Stimulated activated CD8-positive, alpha-beta memory T cell treated with anti-CD3 and anti-CD28 coated beads, Interleukin-4, amount 100 ng/mL, for 1 hour (primary cell): ENCODE measurements at places on chromosomes 11 and 22.

- no peak for DNase-seq
These were observed 77.8 kb downstream of the BBOX1 start for GRCh38 chr11:27118371-27118770.

DNA sequence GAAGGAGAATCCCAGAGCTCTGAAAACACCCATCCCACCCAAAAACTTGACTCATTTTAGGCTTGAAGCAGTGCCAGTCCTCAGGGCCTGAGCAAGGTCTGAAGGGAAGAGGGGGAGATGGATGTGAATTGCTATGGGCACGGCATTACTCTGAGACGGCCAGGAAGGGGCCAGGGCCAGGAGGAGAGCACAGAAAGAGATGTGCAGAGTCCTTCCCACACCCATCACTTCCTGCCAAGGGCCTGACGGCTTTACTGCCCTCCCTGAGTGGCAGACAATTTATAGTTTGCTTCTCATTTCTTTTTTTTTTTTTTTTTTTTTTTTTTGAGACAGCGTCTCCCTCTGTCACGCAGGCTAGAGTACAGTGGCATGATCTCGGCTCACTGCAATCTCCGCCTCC, 22.5 kb downstream of the TAB1 start:
- DNase-seq: no peak

DNA sequence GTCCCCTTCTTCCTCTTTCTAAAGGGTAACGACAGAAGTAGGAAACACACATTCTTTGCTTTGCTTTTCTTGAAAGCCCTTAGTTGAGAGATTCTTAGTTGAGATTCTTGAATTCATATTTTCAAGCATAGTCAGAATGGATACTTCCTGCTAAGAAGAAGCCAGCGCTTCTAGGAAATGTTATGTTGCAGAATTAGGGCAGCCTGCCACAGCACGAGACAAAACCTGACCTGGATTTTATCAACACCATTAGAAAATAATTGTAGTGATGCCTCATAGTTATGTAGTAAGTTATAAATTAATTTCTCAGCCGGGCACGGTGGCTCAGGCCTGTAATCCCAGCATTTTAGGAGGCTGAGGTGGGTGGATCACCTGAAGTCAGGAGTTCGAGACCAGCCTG, 37.9 kb upstream of the NUP160 start:
- DNase-seq: no peak

DNA sequence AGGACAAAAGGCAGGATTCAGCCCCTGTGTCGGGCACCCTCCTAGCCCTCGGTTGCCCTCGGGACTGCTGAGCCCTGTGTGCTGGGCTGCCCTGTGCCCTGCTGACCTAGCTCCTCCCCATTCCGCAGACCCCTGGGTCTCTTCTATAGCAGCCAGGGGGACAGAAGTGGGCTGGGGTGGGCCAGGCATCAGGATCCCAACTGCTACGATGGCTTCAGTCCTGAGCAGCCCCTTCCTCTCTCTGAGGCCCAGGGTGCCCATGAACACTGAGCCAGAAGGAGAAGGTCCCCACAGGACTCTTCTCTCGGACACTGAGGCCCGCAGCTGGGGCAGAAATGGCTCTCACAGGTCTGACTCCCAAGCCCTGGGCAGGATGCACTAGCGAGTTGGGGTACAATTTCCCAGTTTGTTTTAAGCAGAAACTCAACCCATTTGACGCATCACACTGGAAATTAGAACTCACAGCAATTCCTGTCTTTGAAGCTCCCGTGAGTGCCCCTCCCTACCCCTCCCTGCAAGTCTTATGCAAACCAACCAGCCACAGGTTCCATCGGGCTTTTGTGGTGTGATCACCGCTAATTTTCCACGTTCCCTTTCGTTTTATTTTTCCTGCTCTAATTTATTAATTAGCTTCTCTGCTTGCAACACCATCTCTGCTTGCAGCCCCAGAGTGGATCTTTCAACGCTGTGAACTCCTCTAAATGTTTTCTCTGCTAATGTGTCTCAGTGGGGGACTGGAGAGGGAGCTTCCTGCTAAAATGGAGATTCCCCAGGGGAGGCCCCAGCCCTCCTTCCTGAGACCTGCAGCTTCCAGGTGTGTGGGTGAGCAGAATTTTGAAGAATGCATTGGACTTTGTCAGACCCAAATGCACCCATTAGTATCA, 56.7 kb downstream of the PHF21B start:
- no peak for DNase-seq

- no peak for DNase-seq
These were observed 69.1 kb upstream of the PARVG start for GRCh38 chr22:44111562-44112155.

- no peak for DNase-seq
These were observed 76.9 kb downstream of the MYO7A start for GRCh38 chr11:77204754-77205466.

DNA sequence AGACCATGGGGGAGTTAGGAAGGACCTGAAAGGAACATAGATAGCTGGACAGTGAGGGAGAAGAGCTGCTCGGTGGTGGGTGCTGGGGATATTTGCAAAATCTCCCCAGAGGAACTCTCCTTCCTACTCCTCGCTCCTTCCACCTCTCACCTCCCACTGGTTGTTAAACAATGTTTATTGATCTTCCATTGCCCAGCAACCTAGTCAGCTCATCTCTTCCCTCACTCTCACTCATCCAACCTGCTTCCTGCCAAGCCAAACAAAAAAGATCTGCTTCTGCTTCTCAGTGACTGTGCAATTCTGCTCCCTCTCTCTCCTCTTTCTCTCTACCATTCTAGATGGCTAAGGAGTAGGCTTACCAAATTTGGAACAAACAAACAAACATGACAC, 115.0 kb downstream of the SLC1A2 start:
- DNase-seq: no peak

DNA sequence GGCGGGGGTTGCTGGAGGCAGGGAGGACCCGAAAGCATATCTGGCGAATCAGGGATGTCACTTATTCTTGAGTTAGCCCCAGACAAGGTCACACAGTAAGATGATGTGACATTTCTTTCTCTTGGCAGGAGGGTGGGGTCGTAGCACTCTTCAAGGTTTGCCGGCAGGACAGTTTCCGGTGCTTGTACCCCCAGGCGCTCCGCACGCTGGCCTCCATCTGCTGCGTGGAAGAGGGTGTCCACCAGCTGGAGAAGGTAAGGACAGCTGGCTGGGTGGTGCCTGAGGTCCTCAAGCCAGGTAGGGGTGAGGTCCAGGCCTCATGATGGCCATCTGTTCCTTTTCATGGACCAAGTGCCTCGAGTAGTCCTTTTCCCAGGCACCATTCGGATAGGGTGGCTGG, 86.0 kb downstream of the INSC start:
- no peak for DNase-seq

DNA sequence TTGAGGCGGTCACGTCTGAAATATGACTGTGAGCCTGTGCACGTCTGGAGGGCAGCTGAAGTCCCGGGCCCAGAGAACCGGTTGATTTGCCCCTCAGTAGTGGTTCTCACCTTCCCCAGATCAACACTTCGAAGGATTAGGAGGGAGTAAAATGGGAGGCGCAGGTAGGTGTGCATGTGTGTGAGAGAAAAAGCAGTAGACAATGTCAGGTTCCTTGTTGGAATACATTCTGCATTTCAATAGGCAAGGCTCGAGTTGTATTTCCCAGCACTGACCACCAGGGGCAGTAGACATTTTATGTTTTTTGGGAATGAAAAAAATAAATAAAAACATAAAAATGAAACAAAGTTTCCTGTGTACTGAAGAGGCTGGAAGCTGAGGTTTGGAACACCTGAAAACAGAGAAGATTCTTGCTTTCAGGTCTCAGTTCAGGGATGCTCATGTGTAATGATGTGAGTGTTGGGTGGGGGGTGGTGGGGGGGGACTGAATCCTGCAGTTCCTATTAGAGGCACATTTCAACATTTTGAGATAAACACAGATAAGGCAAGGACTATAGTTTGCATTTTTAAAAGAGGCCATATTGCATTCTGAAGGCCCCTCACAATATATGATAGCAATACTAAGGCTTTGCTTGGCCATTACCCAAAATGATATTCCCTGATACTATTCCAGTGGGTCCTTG, 333.9 kb downstream of the CADM1 start:
- DNase-seq: no peak

DNA sequence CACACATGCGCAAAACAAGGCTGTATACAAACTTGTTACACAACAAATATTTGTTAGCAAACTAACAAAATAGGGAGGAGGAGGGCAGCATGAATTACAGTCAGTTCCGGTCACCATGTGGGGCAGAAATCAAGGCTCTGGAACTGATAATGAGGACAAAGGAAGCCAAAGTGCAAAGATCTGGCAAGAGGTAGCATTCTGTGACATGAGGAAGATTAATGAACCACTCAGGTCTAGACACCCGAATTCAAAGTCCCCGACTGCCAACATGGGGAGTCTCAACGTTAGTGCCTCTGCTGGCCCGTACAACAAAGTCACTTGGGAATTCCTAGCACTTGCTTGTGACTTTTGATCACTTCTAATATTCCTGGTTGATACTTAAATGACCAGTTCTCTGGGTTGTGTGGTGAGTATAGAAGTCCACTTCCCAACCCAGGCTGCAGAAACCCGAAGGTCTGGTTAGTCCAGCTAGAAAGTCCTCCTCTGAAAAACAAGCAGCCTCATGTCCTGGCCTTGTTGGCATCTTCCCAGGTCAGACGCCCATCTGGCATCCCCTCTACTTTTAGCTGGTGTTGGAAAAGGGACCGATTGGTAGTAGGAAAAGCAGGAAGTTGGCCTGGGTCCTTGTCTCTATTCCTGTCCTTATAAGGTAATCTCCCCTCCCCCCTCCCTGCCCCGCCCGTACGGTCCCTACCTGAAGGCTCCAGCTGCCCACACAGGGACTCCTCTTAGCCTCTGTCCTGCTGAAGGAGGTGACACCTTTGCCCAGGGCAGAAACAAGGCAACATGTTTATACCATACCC, 1.6 kb downstream of the SUN2 start:
- no peak for DNase-seq

GRCh38 chr22:46824344-46824909, 62.0 kb downstream of the TBC1D22A start:
- no peak for DNase-seq
